ENCODE measurements at places on chromosomes 7 and 10.
A peak's percentile ranks its signal among the peaks of the same experiment; 100 is the strongest.

GRCh38 chr10:17878896-17879295 lies 69.7 kb downstream of the MRC1 start:
- no peak for DNase-seq

DNA sequence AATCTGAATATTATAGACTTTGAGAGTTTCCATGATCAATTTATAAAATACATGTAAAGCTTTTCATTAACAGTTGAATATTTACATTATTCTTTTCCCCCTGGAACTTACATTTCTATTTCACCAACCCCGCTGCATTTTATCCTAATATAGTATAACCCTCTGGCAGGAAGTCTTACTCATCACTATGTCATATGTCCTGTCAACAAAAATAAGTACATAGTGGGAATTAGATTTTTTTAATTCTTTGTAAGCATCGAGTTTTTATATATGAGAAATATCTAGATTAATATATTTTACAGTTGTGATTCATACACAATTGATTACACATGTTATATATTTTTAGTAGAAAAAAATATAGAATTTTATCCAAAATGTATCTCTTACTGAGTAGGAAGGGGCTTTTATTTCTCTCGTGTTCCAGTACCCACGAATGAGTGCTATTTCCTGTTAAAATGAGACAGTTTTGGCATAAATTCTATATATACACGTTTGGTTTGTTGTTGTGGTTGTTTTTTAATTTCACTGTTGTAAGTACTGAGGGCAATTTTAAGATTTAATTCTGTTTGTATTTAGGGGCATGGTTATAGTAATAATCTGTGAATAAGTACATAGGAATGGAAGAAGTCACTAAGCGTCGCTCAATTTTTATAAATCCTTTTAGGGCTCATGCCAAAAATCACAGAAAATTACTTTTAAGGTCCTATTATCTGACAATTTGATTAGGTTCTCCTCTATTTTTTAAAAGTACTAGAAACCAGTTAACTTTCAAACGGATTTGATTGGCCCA lies 87.1 kb downstream of the HECW1 start:
- peak; percentile 49 for DNase-seq

GRCh38 chr10:120599200-120599724 lies 142.2 kb downstream of the PLPP4 start:
- DNase-seq, result no peak

GRCh38 chr10:106958589-106959361 lies 205.7 kb downstream of the SORCS1 start:
- DNase-seq, result no peak

- DNase-seq, result no peak
These were observed 797.9 kb downstream of the TYW1 start for GRCh38 chr7:67794544-67794943.

- DNase-seq, result no peak
These were observed 33.7 kb downstream of the SCRN1 start for GRCh38 chr7:29955799-29956486.

GRCh38 chr7:96303686-96304443 lies 18.0 kb downstream of the SLC25A13 start:
- no peak for DNase-seq
